Osteocyte (in vitro differentiated cells): ENCODE measurements at places on chromosomes 1 and 21. TPM values are rescaled to one million over a fixed set of nuclear protein-coding genes. Genes with fewer than 3 reads are reported as not detected.

GRCh38 chr1:84585803-84586202 is 11.6 kb upstream of the CTBS start:
- DNase-seq: no peak
- H3K27me3 ChIP-seq: peaks cover 10% of the 10 kb centered on the region
- H3K36me3 ChIP-seq: no peaks in the 10 kb centered on the region
- H3K4me1 ChIP-seq: peaks cover 20% of the 10 kb centered on the region

- no peaks in the 10 kb centered on the region for H3K4me1 ChIP-seq
- no peaks in the 10 kb centered on the region for H3K27me3 ChIP-seq
- DNase-seq: peak; percentile 83
- peaks cover 28% of the 10 kb centered on the region for H3K36me3 ChIP-seq
Measured at GRCh38 chr21:45277101-45278045, 10.3 kb downstream of the POFUT2 start.

DNA sequence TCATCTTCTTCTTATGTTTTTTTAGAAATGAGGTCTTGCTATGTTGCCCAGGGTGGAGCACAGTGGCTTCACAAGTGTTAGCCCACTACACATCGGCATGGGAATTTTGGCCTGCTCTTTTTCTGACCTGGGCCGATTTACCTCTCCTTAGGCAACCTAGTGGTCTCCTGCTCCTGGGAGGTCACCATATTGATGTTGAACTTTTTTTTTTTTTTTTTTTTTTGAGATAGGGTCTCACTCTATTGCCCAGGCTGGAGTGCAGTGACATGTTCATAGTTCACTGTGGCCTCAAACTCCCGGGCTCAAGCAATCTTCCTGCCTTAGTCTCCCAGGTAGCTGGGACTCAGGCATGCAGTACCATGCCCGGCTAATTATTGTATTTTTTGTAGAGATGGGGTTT is 7.5 kb downstream of the AK2 start:
- H3K4me3 ChIP-seq: no peak overlapping the region
- peaks cover 3% of the 10 kb centered on the region for H3K4me1 ChIP-seq
- DNase-seq: no peak
- H3K36me3 ChIP-seq: peaks cover 6% of the 10 kb centered on the region

GRCh38 chr21:45432575-45433255 is 27.8 kb downstream of the COL18A1 start:
- H3K4me3 ChIP-seq: no peak overlapping the region
- DNase-seq: no peak
- no peaks in the 10 kb centered on the region for H3K27me3 ChIP-seq
- peaks cover 2% of the 10 kb centered on the region for H3K36me3 ChIP-seq
- peaks cover 69% of the 10 kb centered on the region for H3K4me1 ChIP-seq

CELA2B gene
- not detected in 2 replicates for total RNA-seq

DNA sequence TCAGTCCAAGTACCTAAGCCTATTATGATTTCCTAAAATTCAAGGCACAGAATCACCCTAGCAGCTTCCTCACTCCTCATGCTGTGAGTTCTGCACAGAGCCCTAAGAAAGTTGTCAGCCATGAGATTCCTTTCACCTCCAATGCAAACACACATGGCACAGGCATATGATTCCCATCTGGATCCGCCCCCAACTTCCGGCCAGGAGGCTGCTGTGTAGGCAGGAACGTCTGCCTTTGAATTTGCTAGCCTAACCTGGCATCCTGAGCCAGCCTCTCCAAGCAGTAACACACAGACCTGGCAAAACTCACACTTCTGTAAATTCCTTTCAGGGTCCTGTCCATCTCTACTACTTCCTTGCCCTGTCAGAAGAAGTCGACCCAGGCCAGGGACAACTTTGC is 521.1 kb upstream of the BEND5 start:
- no peaks in the 10 kb centered on the region for H3K4me1 ChIP-seq
- H3K27me3 ChIP-seq: no peaks in the 10 kb centered on the region
- no peak overlapping the region for H3K4me3 ChIP-seq
- no peak overlapping the region for H3K27ac ChIP-seq
- H3K36me3 ChIP-seq: no peaks in the 10 kb centered on the region

DNA sequence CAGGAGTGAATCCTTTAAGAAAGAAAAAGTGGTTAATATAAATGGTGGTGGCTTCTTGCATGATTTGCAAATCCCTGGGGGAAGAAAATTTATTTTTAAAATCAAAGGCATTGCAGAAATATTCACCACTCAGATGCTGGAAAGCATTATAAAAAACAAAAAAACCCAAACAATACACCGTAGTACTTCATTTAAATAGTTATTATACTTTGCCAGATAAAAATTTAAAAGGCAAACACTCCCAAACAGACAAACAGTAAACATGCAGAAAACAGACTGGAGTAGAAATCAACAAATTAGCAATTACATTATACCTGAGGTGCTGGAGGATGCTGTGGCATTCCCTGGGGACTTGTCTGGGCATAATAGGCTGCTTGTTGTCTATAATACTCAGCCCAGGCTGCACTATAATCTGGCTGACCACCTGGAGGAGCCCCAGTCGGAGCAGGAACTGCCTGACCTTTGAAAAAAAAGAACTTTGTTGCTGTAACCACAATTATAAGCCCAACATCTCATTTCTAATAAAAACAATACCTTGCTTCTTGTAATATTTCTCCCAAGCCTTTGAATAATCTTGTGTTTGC is 29.9 kb downstream of the FUBP1 start:
- H3K27ac ChIP-seq: peak overlapping the region; percentile 50
- peaks cover 43% of the 10 kb centered on the region for H3K36me3 ChIP-seq
- no peaks in the 10 kb centered on the region for H3K27me3 ChIP-seq
- peaks cover 20% of the 10 kb centered on the region for H3K4me1 ChIP-seq
- DNase-seq: no peak

- no peaks in the 10 kb centered on the region for H3K4me1 ChIP-seq
- no peaks in the 10 kb centered on the region for H3K36me3 ChIP-seq
- no peak overlapping the region for H3K27ac ChIP-seq
- H3K4me3 ChIP-seq: no peak overlapping the region
- no peak for DNase-seq
Measured at GRCh38 chr1:99496067-99496466, 149.8 kb upstream of the PALMD start.

DNA sequence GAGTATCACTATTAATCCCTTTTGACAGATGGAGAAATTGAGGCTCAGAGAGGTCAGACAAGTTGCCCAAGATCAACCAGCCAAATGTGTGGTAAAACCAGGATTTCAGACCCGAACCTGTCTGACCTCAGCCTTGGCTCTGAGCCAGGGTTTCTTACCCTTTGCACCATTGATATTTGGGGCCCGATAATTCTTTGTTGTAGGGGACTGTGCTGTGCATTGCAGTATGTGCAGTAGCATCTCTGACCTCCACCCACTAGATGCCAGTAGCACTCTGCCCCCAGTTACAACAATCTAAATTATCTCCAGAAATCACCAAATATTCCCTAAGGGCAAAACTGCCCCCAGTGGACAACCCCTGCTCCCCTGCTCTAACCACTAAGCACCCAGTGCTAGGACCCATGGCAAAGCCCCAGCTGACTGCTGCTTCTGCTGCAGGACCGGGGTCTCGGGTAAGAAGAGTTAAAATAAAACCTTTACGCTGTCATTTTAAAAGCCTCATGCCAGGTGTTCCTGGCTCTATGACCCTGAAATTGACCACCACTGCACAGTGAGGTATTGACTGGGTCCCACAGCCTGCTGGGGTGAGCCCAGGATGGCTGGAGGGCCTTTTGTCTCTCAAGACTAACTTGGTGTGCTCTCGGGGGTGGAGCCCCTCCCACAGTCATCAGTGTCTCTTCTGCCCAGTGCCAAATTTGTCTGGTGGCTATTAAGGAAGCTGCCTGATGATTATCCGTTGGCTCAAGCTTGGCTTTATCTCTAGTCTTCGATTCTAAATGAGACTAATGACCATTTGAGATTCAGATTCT is 5.6 kb upstream of the MAN1C1 start:
- H3K4me1 ChIP-seq: peaks cover 7% of the 10 kb centered on the region
- DNase-seq: no peak
- H3K27ac ChIP-seq: no peak overlapping the region
- peaks cover 67% of the 10 kb centered on the region for H3K27me3 ChIP-seq

RAP1GAP gene
- 3.5 and 3.8 TPM in 2 replicates for total RNA-seq

GRCh38 chr1:163163881-163164582 is 38.7 kb downstream of the RGS5 start:
- peaks cover 78% of the 10 kb centered on the region for H3K4me1 ChIP-seq
- H3K27me3 ChIP-seq: no peaks in the 10 kb centered on the region
- DNase-seq: no peak
- H3K4me3 ChIP-seq: no peak overlapping the region
- H3K36me3 ChIP-seq: peaks cover 10% of the 10 kb centered on the region

DNA sequence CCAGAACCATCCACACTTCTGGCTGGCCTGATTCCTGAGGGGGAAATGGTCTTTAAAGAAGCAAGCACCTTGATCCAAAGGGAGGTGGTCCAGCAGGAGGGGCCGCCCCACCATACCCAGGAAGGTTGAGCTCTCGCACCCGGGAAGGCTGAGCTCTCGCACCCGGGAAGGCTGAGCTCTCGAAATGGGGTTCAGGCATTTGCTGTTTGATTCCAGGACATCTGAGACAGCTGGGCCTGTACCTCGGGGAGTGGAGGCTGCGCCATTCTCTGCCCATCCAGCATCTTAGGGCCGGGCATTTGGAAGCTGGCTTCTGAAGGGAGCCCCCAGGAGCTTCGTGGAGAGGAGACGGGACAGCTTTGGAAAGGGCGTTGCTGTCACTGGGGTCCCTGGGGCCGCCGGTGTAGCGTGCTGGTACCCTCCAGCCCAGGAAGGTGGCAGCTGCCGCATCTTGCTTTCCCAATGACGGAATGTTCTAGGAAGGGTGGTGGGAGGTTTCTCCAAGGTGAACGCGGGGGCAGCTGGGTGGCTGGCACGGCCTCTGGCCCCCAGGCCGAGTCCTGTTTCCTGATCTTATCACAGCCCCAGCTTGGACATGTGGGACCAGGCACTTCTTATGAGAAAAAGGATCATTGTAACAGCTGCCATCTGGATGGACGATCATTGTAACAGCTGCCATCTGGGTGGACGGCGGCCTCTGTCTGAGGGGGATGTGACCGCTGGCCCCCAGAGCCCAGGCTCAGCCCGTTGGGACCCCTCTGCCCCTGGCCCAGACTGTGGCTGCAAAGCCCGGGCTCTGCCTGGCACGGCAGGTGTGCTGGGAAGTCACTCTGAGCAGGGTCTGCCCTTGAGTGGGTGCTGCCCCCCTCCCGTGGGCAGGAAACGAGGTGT is 61.6 kb downstream of the COL18A1 start:
- peak overlapping the region; percentile 31 for H3K27ac ChIP-seq
- H3K36me3 ChIP-seq: peaks cover 31% of the 10 kb centered on the region
- H3K4me1 ChIP-seq: peaks cover 41% of the 10 kb centered on the region
- no peak for DNase-seq
- H3K27me3 ChIP-seq: no peaks in the 10 kb centered on the region
- H3K4me3 ChIP-seq: no peak overlapping the region

NSL1 gene
- 28.7 and 29.4 TPM in 2 replicates for total RNA-seq

DHRS3 gene
- total RNA-seq: 52.5 and 55.3 TPM in 2 replicates

CSDE1 gene
- total RNA-seq: 499 and 516 TPM in 2 replicates

- no peaks in the 10 kb centered on the region for H3K27me3 ChIP-seq
- no peaks in the 10 kb centered on the region for H3K36me3 ChIP-seq
- H3K4me1 ChIP-seq: no peaks in the 10 kb centered on the region
- peak; percentile 62 for DNase-seq
- H3K4me3 ChIP-seq: no peak overlapping the region
Measured at GRCh38 chr1:160797861-160798273, 1.9 kb downstream of the LY9 start.

SYNC gene
- 23.0 and 24.6 TPM in 2 replicates for total RNA-seq

ACOT11 gene
- total RNA-seq: 0.24 and 0.35 TPM in 2 replicates

DNA sequence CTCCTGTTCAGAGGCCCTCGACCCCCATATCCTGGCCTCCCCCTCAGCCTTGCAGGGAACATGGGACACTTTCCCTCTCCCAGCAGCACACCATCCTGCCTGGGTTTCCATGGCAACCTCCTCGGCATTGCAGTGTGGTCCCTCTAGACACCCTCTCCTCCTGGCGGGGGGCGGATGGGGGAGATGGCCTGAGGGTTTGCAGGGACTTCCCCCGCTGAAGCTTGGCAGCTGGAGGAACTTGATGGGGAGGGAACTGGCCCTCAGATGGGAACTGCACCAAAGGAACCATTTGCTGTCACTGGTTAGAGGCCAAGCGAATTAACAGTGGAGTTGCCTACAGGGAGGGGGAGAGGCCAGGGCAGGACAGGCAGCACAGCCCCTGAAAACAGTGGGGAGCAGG is 28.7 kb downstream of the RIMS3 start:
- no peak overlapping the region for H3K27ac ChIP-seq
- no peaks in the 10 kb centered on the region for H3K27me3 ChIP-seq
- no peak for DNase-seq
- peaks cover 9% of the 10 kb centered on the region for H3K36me3 ChIP-seq
- no peak overlapping the region for H3K4me3 ChIP-seq
- H3K4me1 ChIP-seq: no peaks in the 10 kb centered on the region

GRCh38 chr1:20634594-20635084 is 1.4 kb downstream of the PINK1 start:
- H3K4me1 ChIP-seq: peaks cover 25% of the 10 kb centered on the region
- peak overlapping the region; percentile 74 for H3K27ac ChIP-seq
- H3K36me3 ChIP-seq: peaks cover 17% of the 10 kb centered on the region
- no peaks in the 10 kb centered on the region for H3K27me3 ChIP-seq

SERTAD4 gene
- 40.5 and 47.2 TPM in 2 replicates for total RNA-seq

GRCh38 chr1:151908228-151908691 is 1.1 kb downstream of the THEM4 start:
- H3K36me3 ChIP-seq: peaks cover 9% of the 10 kb centered on the region
- H3K27ac ChIP-seq: peak overlapping the region; percentile 58
- peaks cover 4% of the 10 kb centered on the region for H3K27me3 ChIP-seq

CLCNKB gene
- 0.34 TPM in 1 of 2 replicates, not detected in the other for total RNA-seq

TENT5C gene
- 0.05 and 0.08 TPM in 2 replicates for total RNA-seq

DNA sequence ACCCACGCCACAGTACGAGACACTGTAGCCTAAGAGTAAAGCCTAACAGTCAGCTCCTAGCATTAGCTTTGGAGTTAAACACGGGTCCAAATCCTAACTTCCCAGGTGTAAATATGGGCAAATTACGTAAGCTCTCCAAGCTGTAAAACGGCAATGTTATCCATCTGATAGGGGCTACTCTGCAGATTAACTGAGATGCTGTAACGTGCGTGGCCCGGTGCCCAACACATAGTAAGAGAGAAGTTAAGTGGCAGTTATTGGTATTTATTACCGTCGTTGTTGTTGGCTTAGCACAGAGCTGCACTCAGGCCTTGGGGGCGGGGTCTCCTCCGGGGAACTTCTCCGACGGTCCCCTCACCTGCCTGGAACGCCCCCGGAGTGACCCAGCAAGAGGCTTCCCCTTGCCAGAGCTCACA is 457 bp downstream of the TRAPPC3 start:
- peak overlapping the region; percentile 99 for H3K27ac ChIP-seq
- H3K27me3 ChIP-seq: no peaks in the 10 kb centered on the region
- H3K4me1 ChIP-seq: peaks cover 44% of the 10 kb centered on the region
- peak overlapping the region; percentile 96 for H3K4me3 ChIP-seq

INAVA gene
- 2.0 and 2.1 TPM in 2 replicates for total RNA-seq

GRCh38 chr21:31923756-31924155 is 50.9 kb downstream of the HUNK start:
- DNase-seq: no peak
- H3K36me3 ChIP-seq: peaks cover 3% of the 10 kb centered on the region
- no peak overlapping the region for H3K4me3 ChIP-seq
- H3K27me3 ChIP-seq: no peaks in the 10 kb centered on the region
- H3K4me1 ChIP-seq: peaks cover 11% of the 10 kb centered on the region
- H3K27ac ChIP-seq: no peak overlapping the region

KRTAP19-3 gene
- total RNA-seq: not detected in 2 replicates

- no peak overlapping the region for H3K27ac ChIP-seq
- no peaks in the 10 kb centered on the region for H3K27me3 ChIP-seq
- no peak overlapping the region for H3K4me3 ChIP-seq
- peaks cover 2% of the 10 kb centered on the region for H3K4me1 ChIP-seq
- no peak for DNase-seq
Measured at GRCh38 chr21:42537106-42537742, 23.6 kb downstream of the SLC37A1 start.

- DNase-seq: no peak
- H3K27ac ChIP-seq: peak overlapping the region; percentile 36
- H3K27me3 ChIP-seq: no peaks in the 10 kb centered on the region
- no peaks in the 10 kb centered on the region for H3K36me3 ChIP-seq
- no peak overlapping the region for H3K4me3 ChIP-seq
- peaks cover 41% of the 10 kb centered on the region for H3K4me1 ChIP-seq
Measured at GRCh38 chr21:39020751-39021477, 162.3 kb downstream of the PSMG1 start.
